NCI-H1048 (cell line): ENCODE measurements at places on chromosomes 7 and 10.

DNA sequence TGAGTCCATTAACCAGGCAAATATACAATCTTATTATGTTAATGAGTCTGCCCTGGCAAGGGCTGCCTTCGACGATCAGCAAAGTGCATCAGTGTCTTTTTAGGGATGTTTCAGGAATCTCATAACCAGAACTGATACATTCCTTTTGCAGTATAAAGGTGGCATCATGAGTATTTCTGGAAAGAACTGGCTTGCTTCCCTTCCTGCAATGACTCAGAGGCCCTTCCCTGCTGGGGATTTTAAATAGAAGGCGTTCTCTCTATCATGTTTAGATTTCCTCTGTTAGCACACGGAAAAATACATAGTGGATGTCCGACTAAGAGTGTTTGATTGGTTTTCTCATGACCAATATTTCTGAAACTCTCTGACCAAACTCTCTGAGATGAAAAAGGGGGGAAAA lies 1.8 kb downstream of the NPS start:
- DNase-seq: no peak

DNA sequence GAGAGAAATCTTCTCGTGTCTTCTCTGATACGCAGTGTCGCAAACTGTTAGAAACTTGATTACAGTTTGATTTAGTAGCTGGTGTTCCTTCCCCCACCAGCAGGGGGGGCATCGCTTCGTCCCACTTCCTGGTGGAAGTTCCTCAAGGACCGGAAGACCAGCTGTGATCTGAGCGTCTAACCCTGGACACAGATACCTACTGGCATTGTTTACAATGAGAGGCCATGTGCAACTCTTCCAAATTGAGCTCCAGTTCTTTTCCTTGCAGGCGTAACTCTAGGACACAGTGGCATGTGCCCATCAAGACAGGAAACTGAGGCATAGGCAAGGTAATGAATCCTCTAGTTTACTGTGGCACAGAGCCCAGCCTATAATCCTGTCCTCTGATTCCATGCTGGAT lies 219.0 kb downstream of the CCDC3 start:
- peak; percentile 4 for DNase-seq

GRCh38 chr10:23362879-23363792 lies 18.5 kb upstream of the C10orf67 start:
- DNase-seq: no peak

DNA sequence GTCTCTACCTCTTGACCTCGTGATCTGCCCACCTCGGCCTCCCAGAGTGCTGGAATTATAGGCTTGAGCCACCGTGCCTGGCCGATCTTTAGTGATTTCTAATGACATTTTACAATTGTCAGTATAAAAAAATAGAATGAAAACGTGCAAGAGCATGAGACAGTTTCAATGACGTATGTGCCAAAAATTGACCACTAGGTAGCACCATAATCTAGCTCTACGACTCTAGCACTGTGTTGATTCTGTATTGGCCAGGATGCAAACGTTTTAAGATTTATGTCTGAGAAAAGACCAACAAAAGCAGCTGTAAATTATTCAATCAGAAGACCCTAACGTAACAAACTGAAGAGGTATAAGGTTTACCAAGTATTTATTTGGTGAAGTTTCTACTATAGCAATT lies 25.4 kb upstream of the EXOC6 start:
- no peak for DNase-seq

DNA sequence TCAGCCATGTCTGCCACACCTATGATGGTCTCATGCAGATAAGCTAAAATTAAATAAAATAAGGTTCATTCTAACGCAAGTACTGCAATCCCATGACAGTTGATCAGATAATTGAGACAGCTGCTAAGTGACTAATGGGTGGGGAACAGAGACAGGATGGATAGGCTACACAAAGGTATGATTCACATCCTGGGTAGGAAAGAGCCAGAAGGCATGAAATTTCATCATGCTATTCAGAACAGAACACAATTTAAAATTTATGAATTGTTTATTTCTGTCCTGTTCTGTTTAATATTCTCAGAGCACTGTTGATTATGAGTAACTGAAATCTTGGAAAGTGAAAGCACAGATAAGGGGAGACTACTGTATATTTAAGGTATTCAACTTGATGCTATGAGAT lies 381.8 kb upstream of the SORCS1 start:
- no peak for DNase-seq

DNA sequence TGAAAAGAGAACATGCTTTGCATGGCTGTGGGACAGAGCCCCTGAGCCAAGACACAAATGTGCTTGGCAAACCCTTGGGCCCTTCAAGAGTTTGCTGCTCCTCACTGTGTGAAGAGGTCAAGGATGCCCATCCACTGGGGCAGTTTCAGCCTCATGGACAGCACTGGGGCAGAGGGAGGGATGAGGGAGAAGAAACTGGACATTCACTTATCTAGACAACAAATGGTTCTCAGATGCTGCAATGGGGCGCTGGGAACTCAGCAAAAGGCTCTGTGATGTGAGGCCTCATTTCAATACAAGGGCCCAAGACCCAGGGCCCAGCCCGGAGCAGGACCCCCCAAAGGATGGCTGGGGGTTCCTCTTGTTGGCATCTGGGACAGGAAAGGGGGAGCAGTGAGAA lies 49.1 kb downstream of the EBF3 start:
- no peak for DNase-seq

DNA sequence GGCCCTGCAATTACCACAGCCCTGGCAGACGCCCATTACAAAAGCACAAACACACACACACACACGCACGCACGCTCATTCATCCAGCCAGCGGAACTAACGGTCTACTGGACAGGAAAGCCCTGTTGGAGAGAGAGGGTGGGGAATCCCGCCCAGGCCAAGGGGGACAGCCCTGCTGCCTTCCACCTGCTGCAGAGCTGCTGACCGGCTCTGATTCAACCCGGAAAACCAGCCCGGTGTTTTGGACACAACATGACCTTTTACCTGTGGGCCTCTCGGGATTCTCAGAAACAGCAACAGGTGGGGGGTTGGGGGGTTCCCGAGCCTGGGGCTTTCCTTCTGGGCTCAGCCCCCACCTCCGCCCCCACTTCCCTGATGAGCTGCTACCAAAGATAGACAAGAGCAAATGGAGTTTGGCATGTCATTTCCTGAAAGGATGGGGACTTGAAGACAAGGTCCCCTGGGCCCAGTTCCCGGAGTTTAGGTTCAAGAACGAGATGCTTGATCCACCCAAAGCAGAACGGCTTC lies 18.5 kb upstream of the SERPINE1 start:
- no peak for DNase-seq

DNA sequence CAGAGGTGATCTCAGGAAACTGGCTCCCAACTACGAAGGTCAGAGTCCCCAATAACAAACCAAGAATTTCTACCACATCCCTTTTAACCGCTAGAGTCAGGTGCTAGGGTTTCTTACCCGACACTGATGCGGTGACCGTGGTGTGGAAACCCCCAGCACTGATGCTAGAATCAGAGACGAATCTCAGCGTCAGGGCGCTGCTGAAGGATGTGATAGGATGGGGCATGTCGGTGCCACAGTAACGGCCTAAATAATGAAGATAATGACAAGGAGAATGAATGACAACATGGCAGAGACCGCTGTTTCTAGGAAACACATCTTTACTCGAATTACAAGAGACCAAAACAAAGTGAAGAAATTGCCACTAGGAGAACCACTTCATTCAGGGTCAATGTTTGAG lies 131.1 kb upstream of the RSU1 start:
- no peak for DNase-seq

GRCh38 chr7:38465956-38466355 lies 165.2 kb downstream of the AMPH start:
- no peak for DNase-seq

DNA sequence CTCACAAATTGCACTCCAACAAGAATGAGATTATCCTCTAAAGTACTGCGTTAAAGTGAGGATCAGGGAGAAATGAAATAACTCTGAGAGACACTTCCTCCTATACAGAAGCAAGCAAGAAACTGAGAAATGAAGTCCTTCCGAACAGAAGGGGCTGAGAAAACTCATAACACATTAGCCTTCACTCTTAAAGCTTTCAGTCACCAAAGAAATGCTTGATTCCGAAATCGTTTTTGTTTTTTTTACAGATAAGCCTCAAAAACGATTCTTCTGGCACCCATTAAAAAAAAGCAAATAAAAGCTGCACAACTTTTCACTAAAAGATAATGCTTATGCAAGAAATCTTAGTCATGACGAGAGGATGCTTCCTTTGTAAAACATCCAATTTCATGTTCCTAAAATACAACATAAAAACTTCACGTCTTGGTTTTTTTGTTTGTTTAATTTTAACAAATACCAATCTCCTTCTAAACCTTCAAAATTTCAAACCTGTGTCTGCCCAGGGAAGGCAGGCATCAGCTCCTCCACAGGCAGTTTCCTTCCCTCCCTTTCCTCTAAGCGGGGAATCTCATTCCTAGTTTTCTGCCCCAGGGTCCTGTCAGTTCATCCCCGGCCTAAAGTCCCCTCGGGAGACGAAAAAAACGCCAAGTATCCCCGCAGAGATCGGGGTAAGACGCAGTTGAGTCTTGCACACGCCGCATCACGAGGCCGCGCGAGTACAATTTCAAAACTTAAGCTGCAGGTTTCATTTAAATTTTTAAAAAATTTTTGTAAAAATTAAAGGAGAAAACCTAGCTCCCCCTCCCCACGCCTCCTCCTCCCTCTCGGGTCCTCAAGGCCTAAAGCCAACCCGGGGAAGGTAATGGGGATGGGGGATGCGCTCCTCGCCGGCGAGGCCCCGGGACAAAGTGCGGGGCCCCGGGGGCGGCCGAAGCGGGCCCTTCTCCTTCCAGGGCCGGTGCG lies 1.1 kb downstream of the BAZ1B start:
- DNase-seq: no peak

- no peak for DNase-seq
These were observed 398.9 kb upstream of the SEMA3C start for GRCh38 chr7:81317741-81318140.

GRCh38 chr7:114981323-114981722 lies 59.4 kb downstream of the MDFIC start:
- no peak for DNase-seq

- no peak for DNase-seq
These were observed 28.4 kb downstream of the UBE2D4 start for GRCh38 chr7:43954524-43955228.

- no peak for DNase-seq
These were observed 5.8 kb downstream of the KLF6 start for GRCh38 chr10:3779158-3779741.
